Stimulated activated CD4-positive, alpha-beta T cell treated with anti-CD3 and anti-CD28 coated beads, Interleukin-1b, Interleukin-23, amount 100 ng/mL, for 1 hour (primary cell): ENCODE measurements at places on chromosomes 4 and X.

DNA sequence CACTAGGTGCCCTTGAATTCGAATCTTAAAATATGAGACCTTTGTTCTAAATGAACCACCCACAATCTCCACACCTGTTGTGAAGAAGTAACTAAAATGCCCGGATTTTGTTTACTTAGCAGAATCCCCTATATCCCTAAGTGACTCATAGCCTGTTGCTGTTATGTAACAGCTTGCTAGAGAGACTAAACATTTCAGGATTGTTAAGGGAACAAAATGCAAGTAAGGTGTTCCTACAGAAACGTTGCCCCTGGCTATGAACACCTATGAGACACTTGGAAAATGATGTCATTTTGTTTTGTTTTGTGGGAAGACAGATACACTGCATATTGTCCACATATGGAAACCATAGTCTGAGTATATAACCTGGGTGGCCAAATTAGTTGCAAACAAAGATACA lies 24.2 kb upstream of the MXRA5 start:
- DNase-seq: no peak

GRCh38 chrX:108217876-108218275 lies 126.3 kb downstream of the ATG4A start:
- no peak for DNase-seq

DNA sequence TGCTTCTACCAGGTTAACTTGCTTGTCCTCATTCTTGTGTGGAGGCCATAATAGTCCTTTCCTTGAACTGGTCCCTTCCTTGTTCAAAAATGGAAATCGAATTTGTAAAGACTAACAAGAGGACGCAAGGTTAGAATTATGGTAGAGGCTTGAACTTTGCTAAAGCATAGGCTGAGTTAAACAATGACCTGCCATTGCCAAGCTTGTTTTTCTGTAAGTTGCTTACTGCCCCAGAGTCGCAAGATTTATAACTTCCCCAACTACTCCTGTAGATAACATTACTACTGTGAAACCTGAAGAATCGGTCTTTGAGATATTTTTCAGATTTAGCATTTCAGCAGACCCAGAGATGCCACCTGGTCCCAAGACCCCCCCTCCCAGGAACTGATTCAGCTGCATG lies 45.3 kb downstream of the RAB33B start:
- no peak for DNase-seq

- DNase-seq: no peak
These were observed 22.7 kb upstream of the DKK2 start for GRCh38 chr4:107058828-107059227.

DNA sequence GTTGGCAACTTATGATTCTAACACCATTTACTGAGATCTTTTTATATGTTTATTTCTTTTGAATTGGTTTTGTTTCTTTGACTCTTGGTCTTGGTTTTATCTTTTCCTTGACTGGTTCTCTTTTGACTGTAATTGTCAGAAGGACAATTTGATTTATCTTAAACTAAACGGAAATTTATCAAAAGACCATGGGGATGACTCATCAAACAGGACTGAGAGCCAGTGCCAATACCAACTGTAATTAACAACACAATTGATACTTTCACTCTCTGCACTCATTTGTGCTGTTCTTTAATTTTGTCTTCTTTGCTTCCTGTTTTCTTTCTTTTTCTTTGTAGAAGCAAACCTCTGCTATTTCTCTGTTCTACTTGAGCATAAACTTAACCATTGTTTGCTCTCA lies 776.8 kb downstream of the CCSER1 start:
- no peak for DNase-seq

GRCh38 chr4:39472396-39472795 lies 13.5 kb downstream of the LIAS start:
- DNase-seq: no peak

DNA sequence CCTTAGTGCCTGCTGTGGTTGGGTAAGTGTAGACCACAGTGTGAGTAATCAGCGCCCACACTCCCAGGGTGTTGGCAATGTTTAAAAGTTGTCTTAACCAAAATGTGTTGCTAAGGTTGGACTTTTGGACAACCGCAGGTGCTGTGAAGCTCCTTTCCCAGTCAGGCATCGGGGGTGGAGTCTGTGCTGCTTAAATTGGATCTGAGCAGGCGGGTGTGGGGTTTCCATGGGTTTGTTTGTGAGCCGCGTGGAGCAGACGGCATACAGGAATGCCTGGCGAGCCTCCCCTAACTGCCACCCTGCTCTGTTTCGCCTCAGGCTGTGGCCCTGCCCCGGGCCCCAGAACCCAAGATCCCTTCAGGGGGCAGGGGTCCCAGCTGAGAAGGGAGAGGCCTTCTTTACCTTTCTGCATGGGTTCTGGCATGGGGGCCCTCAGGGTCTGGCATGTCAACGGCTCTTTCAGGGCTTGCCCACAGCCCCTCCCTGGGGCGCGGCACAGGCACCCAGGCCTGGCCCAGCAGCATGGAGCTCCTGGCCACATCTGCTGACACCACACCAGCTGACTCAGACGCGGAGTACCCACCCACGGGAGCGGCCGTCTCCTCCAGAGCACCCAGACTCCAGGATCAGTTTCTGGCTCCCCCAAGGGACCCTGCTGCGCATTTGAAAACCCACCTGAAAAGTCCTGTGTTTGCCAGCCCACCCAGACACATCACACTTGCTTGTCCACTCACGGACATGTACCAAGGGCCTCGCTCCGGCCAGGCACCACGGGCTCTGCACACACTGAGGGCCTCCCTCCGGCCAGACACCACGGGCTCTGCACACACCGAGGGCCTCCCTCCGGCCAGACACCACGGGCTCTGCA lies 5.1 kb upstream of the SPON2 start:
- DNase-seq: no peak

- no peak for DNase-seq
These were observed 16.8 kb upstream of the DMP1 start for GRCh38 chr4:87633243-87633642.

- DNase-seq: no peak
These were observed 100.2 kb downstream of the LNX1 start for GRCh38 chr4:53490965-53491622.

GRCh38 chr4:74364652-74365491 lies at the start of gene EREG:
Gene EREG, plus strand, starts transcription at chr4:74365145. Its CDS starts 164 bp downstream, at chr4:74365309.
- no peak for DNase-seq

DNA sequence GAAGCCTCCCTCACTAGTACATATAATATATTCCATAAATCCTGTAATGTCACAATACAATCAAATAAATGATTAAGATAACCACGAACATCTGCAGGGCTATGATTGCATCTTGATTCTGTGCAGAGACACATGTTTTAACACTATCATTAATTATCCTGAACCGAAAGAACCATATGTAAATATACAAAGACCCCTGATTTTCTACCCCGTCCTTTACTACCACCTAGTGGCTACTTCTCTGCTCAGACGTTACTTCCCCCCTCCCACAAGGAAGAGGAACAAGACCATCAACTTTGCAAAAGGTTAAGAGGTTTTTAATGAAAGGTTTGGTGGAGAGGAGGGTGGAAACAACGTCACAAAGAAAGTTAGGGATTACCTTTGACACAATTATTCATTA lies 134.0 kb downstream of the COL4A6 start:
- DNase-seq: no peak

DNA sequence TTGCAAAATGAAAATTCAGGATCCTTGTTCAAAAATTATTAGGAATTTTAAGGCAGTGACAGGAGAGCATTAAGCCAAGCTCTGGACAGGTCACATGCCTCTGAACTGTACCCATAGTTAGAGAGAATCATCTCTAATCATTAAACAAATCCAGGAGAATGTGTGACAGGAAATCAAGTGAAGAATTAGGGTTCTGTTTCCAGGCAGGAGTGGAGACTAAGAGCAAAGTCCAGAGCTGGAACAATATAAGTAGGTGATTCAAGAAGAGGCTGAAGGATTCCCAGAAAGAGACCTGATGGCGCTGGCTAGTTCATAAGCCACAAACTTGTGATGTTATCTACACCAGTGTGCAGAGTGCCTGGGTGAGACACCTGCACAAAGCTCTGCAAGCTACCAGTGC lies 104.6 kb upstream of the PRKG2 start:
- no peak for DNase-seq

- no peak for DNase-seq
These were observed 572.0 kb downstream of the ADGRL3 start for GRCh38 chr4:61772126-61772525.

DNA sequence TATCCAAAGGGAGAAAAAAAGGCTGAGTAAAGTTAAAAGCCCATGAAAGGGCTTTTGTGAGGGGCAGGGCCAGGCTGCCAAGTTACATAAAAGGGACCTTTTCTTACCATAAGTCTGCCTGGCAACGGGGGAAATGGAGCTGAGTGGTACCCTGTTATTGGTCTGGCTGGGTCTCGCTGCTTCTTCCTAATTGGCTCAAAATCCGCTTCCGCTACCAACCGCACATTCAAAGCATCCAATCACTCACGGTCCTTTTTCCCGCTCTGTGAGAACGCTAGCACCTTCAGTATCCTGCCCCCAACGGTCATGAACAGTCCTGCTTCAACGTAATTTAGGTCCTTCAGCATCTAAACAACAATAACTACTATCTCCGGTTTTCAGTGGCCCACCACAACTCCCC lies 611 bp downstream of the TEX11 start:
- no peak for DNase-seq

DNA sequence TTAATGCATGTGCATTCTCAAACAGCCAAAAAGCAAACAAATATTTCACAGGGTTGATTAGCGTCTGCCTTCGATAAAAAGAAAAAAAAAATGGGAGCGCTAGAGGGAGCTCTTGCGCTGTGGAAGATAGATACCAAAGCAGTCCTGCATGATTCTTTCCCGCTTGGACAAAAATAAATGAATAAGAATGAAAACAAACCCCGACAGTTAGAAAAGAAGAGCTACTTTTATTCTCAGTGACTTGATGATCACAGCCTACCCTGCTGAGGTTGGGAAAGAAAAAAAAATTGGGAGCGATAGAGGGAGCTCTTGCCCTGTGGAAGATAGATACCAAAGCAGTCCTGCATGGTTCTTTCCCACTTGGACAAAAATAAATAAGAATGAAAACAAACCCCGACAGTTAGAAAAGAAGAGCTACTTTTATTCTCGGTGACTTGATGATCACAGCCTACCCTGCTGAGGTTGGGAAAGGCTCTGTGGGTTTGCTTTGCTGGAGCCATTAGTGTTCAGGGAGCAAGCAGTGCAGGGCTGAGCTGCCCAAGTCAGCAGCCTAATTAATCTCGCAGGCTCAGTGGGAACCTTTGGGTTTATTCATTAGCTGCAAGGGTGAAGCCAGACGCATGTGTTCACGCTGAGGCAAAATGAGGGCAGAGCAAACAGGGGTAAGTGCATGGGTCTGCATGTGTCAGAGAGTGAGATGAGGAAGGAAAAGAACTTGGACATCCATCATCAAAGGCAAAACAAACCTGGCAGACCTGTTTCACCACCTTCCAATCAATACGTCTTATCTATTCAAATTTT lies 249.3 kb upstream of the PRKX start:
- no peak for DNase-seq

- DNase-seq: no peak
These were observed 18.5 kb upstream of the KDR start for GRCh38 chr4:55143858-55144257.

DNA sequence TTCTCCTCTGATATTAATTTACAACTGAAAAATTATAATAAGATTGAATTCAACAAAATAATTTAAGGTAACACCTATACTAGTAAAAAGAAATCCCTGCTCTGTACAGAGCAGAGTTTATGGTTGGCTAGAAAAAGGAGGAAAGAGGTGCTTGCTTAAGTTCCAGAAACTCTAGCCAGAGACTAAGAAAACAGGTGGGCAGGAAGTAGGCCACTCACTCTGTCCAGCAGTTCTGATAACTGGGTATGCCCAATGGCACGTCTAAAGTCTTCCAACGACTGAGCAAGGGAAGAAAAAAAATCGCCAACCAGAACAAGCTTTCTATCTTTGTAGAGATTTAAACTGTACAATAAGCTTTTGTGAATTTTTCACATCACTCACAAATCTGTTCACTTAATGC lies 42.1 kb downstream of the TMEM165 start:
- no peak for DNase-seq

DNA sequence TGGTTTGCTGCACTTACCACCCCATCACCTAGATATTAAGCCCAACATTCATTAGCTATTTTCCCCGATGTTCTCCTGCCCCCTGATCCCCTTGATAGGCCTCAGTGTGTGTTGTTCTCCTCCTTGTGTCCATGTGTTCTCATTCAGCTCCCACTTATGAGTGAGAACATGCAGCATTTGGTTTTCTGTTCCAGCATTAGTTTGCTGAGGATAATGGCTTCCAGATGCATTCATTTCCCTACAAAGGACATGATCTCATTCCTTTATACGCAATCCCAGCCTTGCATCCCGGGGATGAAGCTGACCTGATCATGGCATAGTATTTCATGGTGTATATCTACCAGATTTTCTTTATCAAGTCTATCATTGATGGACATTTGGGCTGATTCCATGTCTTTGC lies 99.0 kb upstream of the DCAF12L2 start:
- no peak for DNase-seq

- DNase-seq: no peak
These were observed 82.4 kb upstream of the HPRT1 start for GRCh38 chrX:134377537-134377936.

DNA sequence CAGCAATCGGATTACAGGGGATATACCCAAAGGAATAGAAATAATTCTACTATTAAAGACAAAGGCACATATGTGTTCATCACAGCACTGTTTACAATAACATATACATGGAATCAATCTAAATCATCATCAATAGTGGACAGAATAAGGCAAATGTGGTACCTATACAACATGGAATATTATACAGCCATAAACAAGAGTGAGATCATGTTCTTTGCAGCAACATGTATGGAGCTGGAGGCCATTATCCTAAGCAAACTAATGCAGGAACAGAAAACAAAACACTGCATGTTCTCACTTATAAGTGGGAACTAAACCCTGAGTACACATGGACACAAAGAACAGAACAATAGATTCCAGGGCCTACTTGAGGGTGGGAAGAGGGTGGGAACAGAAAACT lies 163.2 kb downstream of the CFAP299 start:
- no peak for DNase-seq

DNA sequence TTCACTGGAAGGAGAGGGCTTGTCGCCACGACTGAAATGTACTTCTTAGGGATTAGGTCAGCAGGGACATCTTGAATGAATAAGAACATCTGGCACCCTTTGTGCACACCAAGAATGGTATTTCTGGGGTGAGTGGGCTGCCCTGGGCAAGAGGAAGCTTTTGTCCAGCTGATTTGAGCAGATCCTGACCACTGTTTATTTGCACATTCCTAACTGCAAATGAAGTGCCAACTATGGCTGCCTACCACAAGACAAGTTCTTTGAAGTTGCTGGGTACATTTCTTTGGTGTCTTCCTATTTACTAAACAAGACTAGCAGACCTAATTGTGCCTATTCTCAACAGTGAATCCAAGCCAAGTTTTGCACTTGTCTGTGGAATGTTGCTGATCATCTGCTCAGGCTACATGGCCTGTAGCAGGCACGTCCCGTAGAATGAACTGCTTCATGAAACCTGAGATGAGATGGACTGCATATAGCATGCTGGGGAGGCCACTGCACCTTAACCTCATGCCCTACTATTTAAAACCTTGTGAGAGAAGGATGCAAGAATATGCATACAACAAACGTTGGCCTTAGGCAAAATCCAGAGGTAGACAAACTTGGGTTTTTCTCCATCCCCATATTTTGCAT lies 45.0 kb downstream of the PIR start:
- no peak for DNase-seq
